ENCODE measurements at places on chromosomes 1 and 21.

GRCh38 chr21:37224861-37225839 is 42.0 kb downstream of the VPS26C start:
- no peak for DNase-seq

GRCh38 chr1:53196017-53196484 is 573 bp upstream of the CPT2 start:
- DNase-seq = no peak

DNA sequence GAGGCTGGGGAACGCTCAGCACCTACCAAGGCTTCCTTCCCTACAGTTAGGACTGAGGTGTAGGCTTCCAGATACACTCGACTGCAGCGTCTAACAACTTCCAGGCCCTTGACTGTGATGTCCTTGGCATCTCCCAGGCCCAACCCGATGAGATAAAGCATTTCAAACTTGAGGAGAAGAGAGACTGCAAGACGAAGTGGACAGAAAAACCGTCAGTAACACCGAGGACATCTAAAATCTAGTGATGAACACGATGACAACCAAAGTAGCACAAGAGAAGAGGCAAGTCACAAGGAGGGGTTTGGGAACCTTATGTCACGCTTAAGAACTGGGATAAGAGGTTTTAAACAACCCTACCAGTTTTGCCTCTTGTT is 314 bp downstream of the DPH5 start:
- no peak for DNase-seq

GRCh38 chr1:84422909-84423308 is 24.6 kb downstream of the DNASE2B start:
- DNase-seq = no peak

GRCh38 chr1:86914998-86915736 is 732 bp downstream of the HS2ST1 start:
- DNase-seq = peak; percentile 81

GRCh38 chr1:92483610-92484471 is 2.9 kb downstream of the GFI1 start:
- DNase-seq = peak; percentile 62

- DNase-seq = no peak
These were observed 45.8 kb downstream of the CYP2J2 start for GRCh38 chr1:59880735-59881134.

GRCh38 chr1:92708368-92708950 is 76.4 kb downstream of the EVI5 start:
- no peak for DNase-seq

DNA sequence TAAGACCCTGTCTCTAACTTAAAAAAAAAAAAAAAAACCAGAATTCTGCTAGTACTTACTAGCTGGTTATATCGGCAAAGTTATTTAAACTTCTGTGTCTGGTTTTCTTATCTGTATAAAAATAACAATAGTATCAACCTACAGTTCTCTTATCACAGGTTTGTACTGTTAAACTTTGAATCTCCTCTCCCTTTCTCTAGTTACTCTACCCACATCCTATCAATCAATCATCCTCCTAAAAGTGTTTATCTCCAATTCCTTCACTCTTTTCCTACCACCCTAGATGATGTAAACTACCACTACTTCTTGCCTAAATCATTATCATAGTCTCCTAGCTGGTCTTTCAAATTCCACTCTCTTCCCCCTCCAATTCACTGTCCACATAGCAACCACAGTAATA is 27.6 kb downstream of the USP33 start:
- DNase-seq = no peak

All from NAMALWA (cell line).